ENCODE measurements at places on chromosomes 3 and 15.

GRCh38 chr3:183548262-183548769 is 7.2 kb downstream of the KLHL6 start:
- peak overlapping the region; percentile 74 for H3K27ac ChIP-seq
- H3K36me3 ChIP-seq: peaks cover 26% of the 10 kb centered on the region
- no peak overlapping the region for H3K4me3 ChIP-seq
- no peak for DNase-seq

- H3K4me3 ChIP-seq: peak overlapping the region; percentile 88
- peak overlapping the region; percentile 85 for H3K27ac ChIP-seq
- H3K36me3 ChIP-seq: peaks cover 15% of the 10 kb centered on the region
- peaks cover 20% of the 10 kb centered on the region for H3K4me1 ChIP-seq
- peak; percentile 73 for DNase-seq
Observed at GRCh38 chr3:47824541-47825473, 21.9 kb downstream of the DHX30 start.

- no peaks in the 10 kb centered on the region for H3K27me3 ChIP-seq
- no peak for DNase-seq
- H3K4me3 ChIP-seq: no peak overlapping the region
Observed at GRCh38 chr15:82168757-82169156, 93.8 kb downstream of the EFL1 start.

- no peak overlapping the region for H3K27ac ChIP-seq
- H3K27me3 ChIP-seq: peaks cover 3% of the 10 kb centered on the region
- no peaks in the 10 kb centered on the region for H3K36me3 ChIP-seq
- no peak overlapping the region for H3K4me3 ChIP-seq
- no peaks in the 10 kb centered on the region for H3K4me1 ChIP-seq
Observed at GRCh38 chr3:146256851-146257486, 6.1 kb upstream of the PLSCR4 start.

- H3K27me3 ChIP-seq: peaks cover 21% of the 10 kb centered on the region
- no peak overlapping the region for H3K4me3 ChIP-seq
- DNase-seq: no peak
- no peaks in the 10 kb centered on the region for H3K36me3 ChIP-seq
Observed at GRCh38 chr15:66721020-66721419, 19.0 kb downstream of the SMAD6 start.

GRCh38 chr3:99925584-99926230 is 108.0 kb downstream of the CMSS1 start:
- H3K4me3 ChIP-seq: no peak overlapping the region
- no peak overlapping the region for H3K27ac ChIP-seq
- H3K27me3 ChIP-seq: no peaks in the 10 kb centered on the region

- H3K4me1 ChIP-seq: peaks cover 18% of the 10 kb centered on the region
- peaks cover 4% of the 10 kb centered on the region for H3K36me3 ChIP-seq
- H3K27ac ChIP-seq: no peak within 1 kb of the TSS
- H3K4me3 ChIP-seq: peak within 1 kb of the TSS; percentile 85
- peak; percentile 8 for DNase-seq
- H3K27me3 ChIP-seq: peaks cover 24% of the 10 kb centered on the region
Observed at GRCh38 chr3:136818769-136819391, at the start of gene SLC35G2. Gene SLC35G2, plus strand, starts transcription at chr3:136819126. Its CDS starts 35,335 bp downstream, at chr3:136854461.

GRCh38 chr3:73848173-73848906 is 223.6 kb upstream of the PDZRN3 start:
- no peak for DNase-seq
- H3K4me1 ChIP-seq: no peaks in the 10 kb centered on the region
- H3K4me3 ChIP-seq: no peak overlapping the region
- no peaks in the 10 kb centered on the region for H3K27me3 ChIP-seq

- H3K27me3 ChIP-seq: no peaks in the 10 kb centered on the region
- H3K4me3 ChIP-seq: no peak overlapping the region
- DNase-seq: no peak
- H3K36me3 ChIP-seq: no peaks in the 10 kb centered on the region
- H3K27ac ChIP-seq: no peak overlapping the region
Observed at GRCh38 chr3:84755860-84756259, 202.9 kb upstream of the CADM2 start.

GRCh38 chr3:150067561-150067960 is 96.9 kb upstream of the PFN2 start:
- no peaks in the 10 kb centered on the region for H3K4me1 ChIP-seq
- no peak overlapping the region for H3K4me3 ChIP-seq
- no peaks in the 10 kb centered on the region for H3K36me3 ChIP-seq
- peaks cover 13% of the 10 kb centered on the region for H3K27me3 ChIP-seq

DNA sequence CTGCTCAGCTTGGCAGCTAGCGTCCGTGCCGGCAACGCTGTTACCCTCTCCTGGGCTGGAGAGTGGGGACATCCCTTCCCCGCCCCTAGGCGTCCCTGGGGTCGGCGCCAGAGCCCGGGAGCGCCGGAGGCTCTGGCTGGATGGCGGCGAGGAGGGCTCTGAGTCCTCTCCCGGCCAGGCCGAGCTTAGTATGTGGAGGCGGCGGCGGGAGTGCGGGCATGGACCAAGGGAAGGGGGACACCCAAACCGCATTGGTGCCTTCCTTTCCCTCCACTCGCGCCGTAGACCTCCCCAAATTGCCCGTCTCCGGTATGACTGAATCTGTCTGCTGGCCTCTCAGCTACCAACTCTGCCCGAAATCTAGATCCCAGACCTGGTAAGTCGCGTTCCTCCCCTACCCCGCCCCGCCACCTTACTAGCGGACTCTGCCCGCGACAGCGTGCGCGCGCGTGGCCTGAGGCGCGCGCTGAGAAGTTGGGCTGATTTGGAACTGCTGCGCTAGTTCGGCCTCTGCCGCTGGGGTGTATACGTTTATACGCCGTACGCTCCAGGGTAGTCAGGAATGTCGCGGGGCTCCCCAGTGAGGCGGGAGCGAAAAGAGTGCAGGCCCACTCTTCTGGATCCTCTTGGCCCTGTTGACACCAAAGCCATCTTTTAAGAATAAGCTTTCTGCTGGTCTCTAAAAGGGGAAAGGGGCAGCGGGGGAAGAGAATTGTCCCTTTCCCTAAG is 12.2 kb downstream of the ZIC1 start:
- H3K27me3 ChIP-seq: peaks cover 19% of the 10 kb centered on the region
- no peak overlapping the region for H3K27ac ChIP-seq
- H3K4me3 ChIP-seq: no peak overlapping the region
- H3K4me1 ChIP-seq: peaks cover 3% of the 10 kb centered on the region

GRCh38 chr3:130757611-130758150 is 11.1 kb upstream of the PIK3R4 start:
- H3K4me3 ChIP-seq: no peak overlapping the region
- H3K4me1 ChIP-seq: no peaks in the 10 kb centered on the region
- no peak for DNase-seq

- H3K4me3 ChIP-seq: no peak overlapping the region
- no peak overlapping the region for H3K27ac ChIP-seq
- H3K27me3 ChIP-seq: no peaks in the 10 kb centered on the region
Observed at GRCh38 chr3:1902416-1902815, 196.2 kb upstream of the CNTN4 start.

DNA sequence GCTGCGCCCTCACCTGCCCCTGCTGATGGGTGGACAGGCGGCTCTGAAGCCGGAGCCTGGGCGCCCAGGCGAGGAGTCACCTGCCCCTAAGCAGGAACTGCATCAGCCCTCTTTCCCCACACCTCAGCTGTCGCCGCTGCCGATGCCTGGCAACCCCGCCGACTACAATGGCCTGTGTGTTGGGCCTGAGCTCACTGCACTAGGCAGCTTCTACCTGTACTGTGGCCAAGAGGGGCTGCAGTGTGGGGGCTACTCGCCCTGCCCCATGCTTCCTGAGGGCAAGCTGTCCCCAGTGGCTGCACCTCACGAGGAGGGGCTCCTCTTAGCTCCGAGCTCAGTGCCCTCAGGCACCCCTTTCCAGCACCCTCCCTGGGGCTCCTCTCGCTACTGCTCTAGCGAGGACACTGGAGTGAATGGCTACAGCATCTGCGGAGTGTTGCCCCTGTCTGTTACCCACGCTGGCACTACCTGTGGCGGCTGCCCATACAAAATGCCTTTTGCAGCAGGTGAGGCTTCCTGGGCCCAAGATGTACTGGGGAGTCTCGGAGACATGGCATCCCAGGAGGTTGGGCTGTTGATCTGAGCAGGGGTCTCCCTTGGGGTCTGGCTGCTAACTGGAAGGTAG is 11.3 kb upstream of the CHST14 start:
- H3K27me3 ChIP-seq: no peaks in the 10 kb centered on the region
- H3K4me3 ChIP-seq: no peak overlapping the region
- DNase-seq: no peak
- H3K27ac ChIP-seq: no peak overlapping the region
- peaks cover 3% of the 10 kb centered on the region for H3K36me3 ChIP-seq

- H3K36me3 ChIP-seq: peaks cover 3% of the 10 kb centered on the region
- H3K27me3 ChIP-seq: peaks cover 37% of the 10 kb centered on the region
- H3K4me1 ChIP-seq: peaks cover 20% of the 10 kb centered on the region
- no peak overlapping the region for H3K4me3 ChIP-seq
Observed at GRCh38 chr3:169659096-169659819, 4.3 kb downstream of the MECOM start.

- H3K27me3 ChIP-seq: peaks cover 3% of the 10 kb centered on the region
- H3K4me3 ChIP-seq: no peak overlapping the region
- no peak overlapping the region for H3K27ac ChIP-seq
Observed at GRCh38 chr15:66849393-66849745, 147.3 kb downstream of the SMAD6 start.

DNA sequence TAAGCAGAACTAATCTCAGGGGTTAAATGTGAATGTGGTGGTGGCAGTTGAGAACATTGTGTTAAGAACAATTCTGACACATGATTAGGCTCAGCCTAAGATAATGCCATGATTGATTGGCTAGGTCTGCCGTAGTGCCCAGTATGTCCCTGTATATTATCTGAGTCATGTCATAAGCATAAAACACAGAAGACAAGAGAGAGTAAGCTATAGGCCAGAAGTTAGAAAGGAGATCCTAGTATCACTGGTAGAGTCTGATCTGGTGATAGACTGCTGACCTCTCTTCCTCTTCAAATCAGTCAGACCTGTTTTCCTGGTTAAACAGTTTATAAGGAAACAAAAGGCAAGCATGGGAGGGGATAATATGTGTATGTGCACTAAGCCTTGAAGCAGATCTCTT is 30.1 kb upstream of the ATP8B4 start:
- no peaks in the 10 kb centered on the region for H3K27me3 ChIP-seq
- H3K36me3 ChIP-seq: no peaks in the 10 kb centered on the region
- H3K27ac ChIP-seq: no peak overlapping the region
- no peak overlapping the region for H3K4me3 ChIP-seq
- peaks cover 3% of the 10 kb centered on the region for H3K4me1 ChIP-seq

GRCh38 chr3:194279101-194279500 is 72.0 kb downstream of the CPN2 start:
- H3K36me3 ChIP-seq: no peaks in the 10 kb centered on the region
- no peak overlapping the region for H3K27ac ChIP-seq
- H3K27me3 ChIP-seq: peaks cover 14% of the 10 kb centered on the region
- peaks cover 6% of the 10 kb centered on the region for H3K4me1 ChIP-seq

DNA sequence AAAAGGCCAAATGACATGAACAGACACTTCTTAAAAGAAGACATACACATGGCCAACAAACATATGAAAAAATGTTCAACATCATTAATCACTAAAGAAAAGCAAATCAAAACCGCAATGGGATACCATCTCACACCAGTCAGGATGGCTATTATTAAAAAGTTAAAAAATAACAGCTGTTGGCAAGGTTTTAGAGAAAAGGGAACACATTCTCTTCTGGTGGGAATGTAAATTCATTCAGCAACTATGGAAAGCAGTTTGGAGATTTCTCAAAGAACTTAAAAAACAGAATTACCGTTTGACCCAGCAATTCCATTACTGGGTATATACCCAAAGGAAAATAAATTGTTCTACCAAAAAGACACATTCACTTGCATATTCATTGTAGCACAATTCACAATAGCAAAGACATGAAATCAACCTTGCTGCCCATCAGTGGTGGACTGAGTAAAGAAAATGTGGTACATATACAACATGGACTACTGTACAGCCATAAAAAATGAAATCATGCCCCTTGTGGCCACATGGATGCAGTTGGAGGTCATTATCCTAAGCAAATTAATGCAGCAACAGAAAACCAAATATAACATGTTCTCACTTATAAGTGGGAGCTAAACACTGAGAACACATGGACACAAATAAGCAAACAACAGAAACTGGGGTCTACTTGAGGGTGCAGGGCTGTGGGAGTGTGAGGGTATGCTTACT is 190.7 kb upstream of the MCTP2 start:
- DNase-seq: no peak
- H3K4me3 ChIP-seq: no peak overlapping the region
- no peaks in the 10 kb centered on the region for H3K4me1 ChIP-seq
- no peaks in the 10 kb centered on the region for H3K36me3 ChIP-seq
- no peak overlapping the region for H3K27ac ChIP-seq
- H3K27me3 ChIP-seq: peaks cover 2% of the 10 kb centered on the region

GRCh38 chr15:90932660-90932991 is 277 bp upstream of the HDDC3 start:
- H3K4me1 ChIP-seq: peaks cover 36% of the 10 kb centered on the region
- no peaks in the 10 kb centered on the region for H3K27me3 ChIP-seq

- no peaks in the 10 kb centered on the region for H3K27me3 ChIP-seq
- peaks cover 7% of the 10 kb centered on the region for H3K4me1 ChIP-seq
- DNase-seq: no peak
- H3K27ac ChIP-seq: no peak overlapping the region
- H3K4me3 ChIP-seq: no peak overlapping the region
Observed at GRCh38 chr3:13105181-13105895, 32.1 kb upstream of the IQSEC1 start.

GRCh38 chr3:12224181-12225147 is 64.4 kb upstream of the PPARG start:
- peaks cover 3% of the 10 kb centered on the region for H3K27me3 ChIP-seq
- H3K4me1 ChIP-seq: no peaks in the 10 kb centered on the region
- peaks cover 2% of the 10 kb centered on the region for H3K36me3 ChIP-seq
- DNase-seq: no peak
- H3K4me3 ChIP-seq: no peak overlapping the region
- no peak overlapping the region for H3K27ac ChIP-seq

- no peak overlapping the region for H3K4me3 ChIP-seq
- no peak for DNase-seq
- no peaks in the 10 kb centered on the region for H3K27me3 ChIP-seq
- H3K27ac ChIP-seq: no peak overlapping the region
Observed at GRCh38 chr15:80915472-80915871, 74.1 kb downstream of the MESD start.

DNA sequence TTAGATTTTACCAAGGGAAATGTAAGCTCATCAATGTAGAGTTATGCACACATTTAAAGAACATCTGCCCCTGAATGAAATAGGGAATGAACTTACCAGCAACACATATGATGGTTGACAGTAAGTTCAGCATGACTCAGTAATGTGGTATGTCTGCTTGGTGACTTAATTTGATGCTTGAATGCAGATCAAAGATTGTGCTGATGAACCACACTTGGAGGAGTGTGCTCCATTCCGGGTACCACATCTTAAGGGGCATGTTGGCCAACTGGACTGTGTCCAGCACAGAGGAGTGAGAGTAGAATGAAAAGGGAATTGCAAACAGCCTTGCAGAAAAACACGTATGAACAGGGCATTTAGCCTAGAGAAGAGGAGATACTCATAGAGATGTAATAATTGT is 171.0 kb upstream of the RARB start:
- no peaks in the 10 kb centered on the region for H3K4me1 ChIP-seq
- H3K27ac ChIP-seq: no peak overlapping the region
- H3K4me3 ChIP-seq: no peak overlapping the region
- H3K36me3 ChIP-seq: no peaks in the 10 kb centered on the region
- no peak for DNase-seq
